ENCODE measurements at places on chromosomes 6 and 20. TPM values are rescaled to one million over a fixed set of nuclear protein-coding genes. Genes with fewer than 3 reads are reported as not detected.

Gene RAD21L1
- not detected for total RNA-seq

Gene IL17F
- not detected for total RNA-seq

Gene PI16
- not detected for total RNA-seq

Gene MLN
- total RNA-seq = not detected

Gene BTNL2
- not detected for total RNA-seq
